ENCODE measurements at places on chromosomes 5 and 9.

- no peak overlapping the region for H3K27ac ChIP-seq
- H3K4me3 ChIP-seq = no peak overlapping the region
- H3K27me3 ChIP-seq = no peaks in the 10 kb centered on the region
- no peak for DNase-seq
- peaks cover 2% of the 10 kb centered on the region for H3K36me3 ChIP-seq
Measured at GRCh38 chr5:141343953-141344463, 379 bp downstream of the PCDHGA3 start.

GRCh38 chr5:17077440-17078233, 139.8 kb upstream of the BASP1 start:
- H3K4me1 ChIP-seq = peaks cover 22% of the 10 kb centered on the region
- H3K36me3 ChIP-seq = no peaks in the 10 kb centered on the region
- no peak overlapping the region for H3K4me3 ChIP-seq
- H3K27me3 ChIP-seq = no peaks in the 10 kb centered on the region

DNA sequence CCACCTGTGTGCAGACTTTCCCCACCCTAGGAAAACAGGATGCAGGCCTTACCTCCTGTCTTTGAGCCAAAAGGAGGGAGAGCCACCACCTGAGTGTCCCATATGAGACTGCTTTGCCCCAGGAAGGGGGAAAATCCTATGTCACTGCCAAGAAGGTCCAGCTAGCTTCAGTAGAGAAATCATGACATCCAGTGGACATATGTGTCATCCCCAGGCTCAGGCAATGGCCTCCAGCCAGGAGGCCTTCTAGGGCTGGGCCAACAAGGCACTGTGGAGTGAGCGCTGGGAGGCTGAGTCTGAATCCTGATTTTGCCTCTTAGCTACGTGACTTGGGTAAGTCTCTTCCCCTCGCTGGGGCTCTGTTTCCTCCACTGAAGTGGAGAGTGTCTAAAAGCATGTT, 60.2 kb downstream of the SMIM23 start:
- H3K4me3 ChIP-seq = no peak overlapping the region
- H3K4me1 ChIP-seq = peaks cover 12% of the 10 kb centered on the region
- peaks cover 7% of the 10 kb centered on the region for H3K36me3 ChIP-seq
- no peak overlapping the region for H3K27ac ChIP-seq

DNA sequence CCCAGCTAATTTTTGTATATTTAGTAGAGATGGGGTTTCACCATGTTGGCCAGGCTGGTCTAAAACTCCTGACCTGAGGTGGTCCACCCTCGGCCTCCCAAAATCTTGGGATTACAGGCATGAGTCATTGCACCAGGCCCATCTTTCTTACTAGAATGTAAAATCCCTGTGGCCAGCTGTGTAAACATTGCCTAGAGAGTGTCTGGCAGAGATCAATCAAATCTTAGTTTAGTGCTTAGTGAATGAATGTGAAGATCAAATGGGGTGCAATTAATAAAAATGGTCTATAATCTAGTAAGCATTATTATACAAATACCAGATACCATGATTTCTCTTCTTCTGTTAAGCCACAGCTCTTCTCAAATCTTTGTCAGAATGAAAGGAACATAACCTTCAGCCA, 289.9 kb downstream of the KCTD16 start:
- no peaks in the 10 kb centered on the region for H3K4me1 ChIP-seq
- no peaks in the 10 kb centered on the region for H3K36me3 ChIP-seq
- no peak overlapping the region for H3K4me3 ChIP-seq
- no peak overlapping the region for H3K27ac ChIP-seq
- DNase-seq = no peak
- H3K27me3 ChIP-seq = peaks cover 2% of the 10 kb centered on the region

All from chondrocyte (in vitro differentiated cells).